ENCODE measurements at places on chromosomes 3 and 15.

DNA sequence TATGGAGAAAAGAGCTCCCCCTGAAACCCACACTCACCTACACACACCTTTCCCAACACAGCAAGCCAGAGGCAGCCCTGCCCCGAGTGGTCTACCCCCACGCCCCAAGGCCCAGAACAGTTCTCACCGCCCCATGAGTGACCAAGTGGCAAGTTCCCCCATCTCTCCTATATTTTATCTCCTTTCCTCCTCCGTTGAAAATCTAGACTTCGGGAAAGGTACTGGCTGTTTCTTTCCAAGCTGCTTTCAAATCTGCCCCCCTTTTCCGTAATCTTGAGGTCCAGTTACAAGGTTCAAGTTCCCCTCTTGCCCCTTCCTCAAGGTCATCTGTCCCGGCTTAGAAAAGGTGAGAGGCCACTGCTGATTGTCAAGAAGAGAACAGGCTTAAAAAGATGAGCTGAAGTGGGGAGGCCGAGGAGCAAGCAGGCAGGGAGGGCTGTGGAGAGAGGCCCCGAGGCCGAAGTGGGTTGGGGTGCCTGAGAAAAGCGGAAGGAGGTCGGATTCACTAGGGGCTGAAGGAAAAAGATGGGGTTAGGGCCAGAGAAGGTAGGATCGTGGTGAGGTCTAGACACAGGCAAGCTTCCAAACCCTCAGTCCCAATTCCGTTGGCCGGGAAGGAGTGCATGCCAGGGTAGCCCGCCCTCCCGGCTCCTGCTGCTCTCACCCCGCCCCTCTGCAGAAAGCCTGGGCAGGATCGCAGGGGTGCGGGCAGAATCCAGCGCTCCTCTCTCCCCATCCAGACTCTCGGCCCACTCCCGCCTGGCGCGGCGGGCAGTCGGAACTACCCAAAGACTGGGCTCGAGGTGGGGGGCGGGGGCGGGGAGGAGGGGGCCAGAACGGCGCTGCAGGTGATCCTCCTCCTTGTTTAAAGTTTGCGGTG is 1.7 kb downstream of the SEMA5B start:
- no peak for DNase-seq

DNA sequence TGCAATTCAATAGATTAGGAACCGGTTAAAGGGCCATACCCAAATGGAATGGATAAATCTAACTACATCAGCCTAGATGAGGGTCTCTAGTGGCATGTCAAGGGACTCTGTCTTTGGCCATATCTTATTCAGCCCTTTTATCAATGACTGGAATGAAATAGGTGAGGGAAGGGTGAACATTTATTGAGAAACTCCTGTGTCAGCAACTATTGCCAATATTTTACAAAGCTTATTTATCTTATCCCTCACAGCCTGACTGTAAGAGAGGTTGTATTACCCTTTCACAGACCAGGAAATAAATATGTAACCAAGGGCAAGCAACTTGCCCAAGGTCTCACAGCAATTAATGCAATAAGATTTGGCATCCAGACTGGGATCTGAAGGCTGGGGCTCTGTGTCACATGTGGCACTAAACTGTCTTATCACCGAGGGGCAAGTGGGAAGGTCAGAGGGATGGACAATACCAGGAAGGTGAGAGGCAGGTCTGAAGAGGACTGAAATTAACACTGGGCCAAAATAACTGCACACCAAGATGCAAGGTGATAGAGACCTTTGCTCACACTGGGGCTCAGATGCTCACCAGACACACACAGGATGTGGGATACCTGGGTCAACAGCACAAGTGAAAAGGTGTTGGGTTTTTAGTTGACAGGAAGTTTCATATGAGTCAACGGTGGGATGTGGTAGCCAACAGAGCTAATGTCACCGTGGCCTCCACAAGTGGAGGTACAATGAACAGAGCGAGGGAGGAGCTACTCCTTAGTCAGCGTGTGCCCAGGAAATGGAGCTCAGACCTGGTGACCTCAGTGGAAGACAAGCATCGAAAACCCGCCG is 261.3 kb downstream of the RPLP1 start:
- no peak for DNase-seq

DNA sequence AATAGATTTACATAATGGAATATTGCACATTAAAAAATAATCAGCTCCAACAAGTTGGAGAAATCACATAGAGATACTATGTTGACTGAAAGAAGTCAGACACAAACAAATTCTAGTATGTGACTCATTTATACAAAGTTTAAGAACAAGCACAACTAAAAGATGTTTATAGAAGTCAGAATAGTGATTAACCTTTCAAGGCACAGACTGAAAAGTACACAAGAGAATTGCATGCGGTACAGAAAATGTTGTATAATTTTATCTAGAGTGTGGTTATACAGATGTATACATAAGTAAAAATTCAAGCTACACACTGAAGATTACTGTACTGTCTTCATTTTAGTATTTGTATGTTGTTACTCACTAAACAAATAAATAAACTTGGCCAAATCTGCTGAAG is 19.3 kb upstream of the ATOSA start:
- DNase-seq: no peak

DNA sequence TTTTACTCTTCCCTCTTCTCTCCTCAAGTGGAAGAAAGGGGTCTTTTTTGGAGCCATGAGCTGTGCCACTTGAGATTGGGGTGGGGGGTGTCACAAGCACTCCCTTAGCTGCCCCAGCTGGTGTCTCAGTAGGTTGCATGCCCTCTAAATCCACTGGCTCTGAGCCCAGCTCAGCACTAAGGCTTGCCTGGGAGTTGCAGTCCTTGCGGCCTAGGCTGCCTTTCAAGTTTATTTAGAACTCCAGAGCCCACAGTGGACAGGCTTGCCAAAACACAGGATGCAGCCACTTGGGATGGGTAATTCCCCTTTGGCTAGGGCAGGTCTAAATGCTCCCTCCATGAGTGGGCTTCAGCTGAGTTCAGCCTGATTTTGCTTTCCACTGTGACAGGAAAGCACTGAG is 24.7 kb downstream of the C3orf20 start:
- DNase-seq: no peak

DNA sequence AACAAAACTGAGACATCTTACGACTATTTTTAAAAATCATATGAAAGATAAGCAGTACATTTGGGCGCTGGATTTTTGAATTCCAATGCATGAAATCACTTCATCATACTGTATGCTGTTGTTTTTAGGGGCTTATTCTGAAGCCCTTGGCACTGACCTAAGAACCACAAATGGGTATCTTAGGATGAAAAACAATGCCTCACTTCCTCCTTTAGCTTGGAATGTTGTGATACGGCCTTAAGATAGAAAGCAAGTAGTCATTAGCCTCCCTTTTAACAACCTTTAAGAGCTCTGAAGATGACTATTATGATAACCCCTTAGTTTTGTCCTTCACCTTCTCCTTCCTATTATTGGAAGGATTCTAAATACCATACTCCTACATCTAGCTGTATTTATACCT is 289.8 kb downstream of the ARPP21 start:
- DNase-seq: peak; percentile 30

DNA sequence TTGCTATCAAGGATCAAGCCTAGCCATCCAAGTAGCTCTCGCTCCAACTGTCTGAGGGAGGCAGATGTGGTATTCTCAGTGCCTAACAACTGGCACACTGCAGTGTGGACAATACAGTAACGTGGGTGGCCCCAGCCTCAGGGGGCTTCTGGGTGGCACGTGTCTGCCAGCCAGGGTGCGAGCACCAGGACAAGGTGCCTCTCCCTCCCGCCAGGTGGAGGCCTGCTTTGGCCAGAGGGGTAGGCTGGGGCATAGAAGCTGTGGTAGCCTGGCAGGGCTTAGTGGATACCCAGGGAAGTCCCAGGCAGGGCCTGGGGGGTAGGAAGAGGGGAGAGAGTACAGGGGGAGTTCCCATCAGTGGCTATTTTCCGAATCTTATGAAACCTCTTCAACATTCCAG is 234.0 kb downstream of the PLCL2 start:
- no peak for DNase-seq

- peak; percentile 79 for DNase-seq
Measured at GRCh38 chr3:23004971-23005370, 198.2 kb upstream of the UBE2E2 start.

DNA sequence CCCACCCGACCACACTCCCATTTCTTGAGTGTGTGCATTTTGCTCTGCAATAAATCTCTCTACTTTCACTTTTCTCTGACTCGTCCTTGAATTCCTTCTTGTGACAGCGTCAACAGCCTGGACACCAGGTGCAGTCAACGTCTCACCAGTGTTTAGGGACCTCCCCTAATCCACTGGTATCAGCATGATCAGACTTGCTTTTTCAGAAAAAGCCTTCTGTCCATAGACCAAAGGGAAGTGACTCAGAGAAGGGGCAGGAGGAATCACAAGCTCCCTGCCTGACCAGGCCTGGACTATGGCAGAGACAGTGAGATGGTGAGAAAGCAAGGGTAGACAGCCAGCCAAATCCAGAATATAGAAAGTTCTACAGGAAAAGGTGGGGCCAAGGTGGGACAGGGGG is 15.5 kb downstream of the CCR5 start:
- peak; percentile 9 for DNase-seq

DNA sequence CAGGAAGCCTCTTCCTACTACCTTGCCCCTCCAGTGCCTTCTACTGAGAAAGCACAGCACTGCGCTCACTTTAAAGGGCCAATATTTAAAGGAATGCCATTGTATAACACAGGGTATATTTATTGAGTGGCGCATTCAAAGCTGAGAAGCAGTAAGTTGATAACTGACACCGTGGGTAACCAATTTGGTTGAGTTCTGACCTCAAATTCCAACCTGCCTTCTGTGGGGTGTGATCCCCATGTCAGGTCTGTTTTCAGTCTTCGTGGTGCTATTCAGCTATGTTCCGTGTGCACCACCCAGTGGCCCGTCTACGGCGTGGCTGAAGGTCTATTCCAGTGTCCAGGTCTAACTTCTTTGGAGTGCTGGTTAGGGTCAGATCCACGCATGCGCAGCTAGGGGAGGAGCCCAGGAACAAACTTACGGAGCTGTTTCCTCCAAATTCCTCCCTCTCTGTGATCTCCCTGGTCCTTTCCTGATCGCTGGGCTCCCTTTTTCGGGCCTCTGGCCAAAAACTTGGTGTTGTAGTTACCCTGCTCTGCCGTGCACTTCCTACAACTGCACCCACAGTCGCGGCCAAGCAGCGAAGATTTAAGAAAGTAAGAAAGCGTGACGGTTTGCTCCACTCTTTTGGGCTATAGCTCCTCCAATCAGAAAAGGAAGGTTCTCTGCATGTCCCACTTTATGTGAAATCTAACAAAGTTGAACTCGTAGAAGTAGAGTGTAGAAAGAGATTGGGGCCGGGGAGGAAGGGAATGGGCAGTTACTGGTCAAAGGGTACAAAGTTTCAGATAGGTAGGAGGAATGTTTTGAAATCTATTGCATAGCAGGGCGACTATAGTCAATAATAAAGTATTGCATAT is 7.7 kb downstream of the LRRC2 start:
- peak; percentile 78 for DNase-seq

DNA sequence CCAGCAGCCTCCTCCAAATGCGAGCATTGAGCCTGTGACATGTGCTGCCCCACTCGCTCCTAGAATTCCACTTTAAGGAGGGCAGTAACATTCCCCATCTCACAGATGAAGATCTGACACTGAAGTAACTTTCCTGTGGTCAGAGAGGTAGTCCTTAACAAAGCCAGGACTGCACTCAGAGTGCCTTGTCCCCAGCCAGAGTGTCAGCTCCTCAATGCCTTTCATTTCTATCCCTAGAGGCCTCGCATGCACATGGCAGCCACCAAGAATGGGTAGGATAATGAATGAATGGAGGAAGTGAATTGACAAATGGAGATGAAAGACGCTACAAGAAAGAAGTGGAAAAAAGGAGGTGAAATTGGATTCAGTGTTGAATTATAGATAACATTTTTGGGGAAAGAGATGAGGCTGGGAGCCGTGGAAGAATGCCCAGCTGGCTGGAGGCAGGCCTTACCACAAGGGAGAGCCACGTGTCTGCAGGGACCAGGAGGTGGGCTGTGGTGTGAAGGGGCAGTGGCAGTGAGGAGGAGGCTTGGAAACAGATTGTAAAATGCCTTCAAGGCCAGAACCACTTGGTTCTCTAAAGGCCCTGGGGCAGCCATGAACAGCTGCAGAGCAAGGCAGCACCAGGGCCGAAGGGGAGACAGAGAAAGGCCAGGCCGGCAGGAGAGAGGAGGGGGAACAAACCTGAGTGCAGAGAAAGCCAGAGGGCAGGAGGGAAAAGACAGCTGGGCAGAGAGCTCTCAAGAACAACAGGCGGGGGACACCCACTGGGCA is 10.4 kb downstream of the CFAP92 start:
- DNase-seq: no peak

DNA sequence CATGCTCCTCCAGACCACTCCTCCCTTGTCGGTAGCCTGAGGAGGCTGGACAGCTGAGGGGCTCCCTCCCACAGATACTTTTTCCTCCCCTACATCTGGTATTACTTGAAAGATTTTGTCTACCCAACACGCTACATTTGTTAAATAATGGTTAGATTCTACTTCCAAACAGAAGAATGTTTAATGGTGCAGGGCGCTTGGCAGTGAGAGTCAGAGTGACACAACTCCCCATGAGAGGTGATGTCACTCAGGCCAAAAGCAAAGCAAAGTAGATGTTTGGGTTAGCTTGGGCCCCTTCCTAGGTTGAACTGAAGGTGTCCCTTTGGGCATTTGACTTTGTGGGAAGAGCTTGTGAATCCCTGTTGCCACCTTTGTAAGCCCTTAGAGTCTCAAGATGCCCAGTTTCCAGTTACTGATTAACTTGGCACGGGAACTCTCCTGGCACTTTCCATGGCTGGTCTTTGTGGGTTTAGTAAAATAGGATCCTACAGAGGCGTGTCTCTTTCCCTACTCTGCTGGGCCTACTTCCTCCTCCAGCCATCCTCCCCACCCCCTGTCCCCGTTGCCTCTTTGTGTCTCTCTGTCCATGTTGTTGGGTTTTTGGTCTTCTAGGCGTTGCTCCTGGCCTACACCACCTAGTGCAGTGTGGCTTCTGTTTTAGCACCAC is 5.6 kb downstream of the LIMD1 start:
- DNase-seq: no peak

GRCh38 chr3:127789051-127789450 is 33.3 kb downstream of the MGLL start:
- no peak for DNase-seq

GRCh38 chr15:58731756-58732535 is 17.6 kb downstream of the ADAM10 start:
- peak; percentile 74 for DNase-seq

GRCh38 chr3:47394881-47395280 is 14.1 kb downstream of the PTPN23 start:
- no peak for DNase-seq

- no peak for DNase-seq
Measured at GRCh38 chr3:37968813-37969595, 21.6 kb upstream of the VILL start.

DNA sequence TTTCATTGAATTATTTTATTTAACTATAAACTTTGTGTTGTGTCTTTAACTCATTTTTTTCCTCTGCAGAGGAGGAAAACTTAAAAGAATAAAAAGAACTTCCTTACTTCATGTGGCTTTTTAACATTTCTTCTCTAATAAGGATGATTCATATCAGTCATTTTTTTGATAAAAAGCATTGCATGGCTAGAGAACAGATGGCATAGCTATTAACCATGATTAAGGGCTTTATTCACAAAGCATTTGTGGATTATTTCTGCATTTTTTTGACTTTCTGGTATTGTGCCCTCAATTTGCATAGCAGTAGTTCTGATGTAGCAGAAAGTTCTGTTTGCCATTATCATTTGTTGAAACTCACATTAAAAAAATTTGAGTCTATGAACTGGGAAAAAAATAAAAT is 540.8 kb downstream of the SI start:
- DNase-seq: no peak

All from astrocyte of the spinal cord (primary cell).